ENCODE measurements at places on chromosomes 12 and 14. TPM values are rescaled to one million over a fixed set of nuclear protein-coding genes. Genes with fewer than 3 reads are reported as not detected.

The RTL1 gene
- not detected for total RNA-seq

The CCDC177 gene
- not detected for total RNA-seq

The CSRNP2 gene
- total RNA-seq = 30.1 TPM

The MMP19 gene
- 1.6 TPM for total RNA-seq

The LRRC43 gene
- total RNA-seq = 0.43 TPM

DNA sequence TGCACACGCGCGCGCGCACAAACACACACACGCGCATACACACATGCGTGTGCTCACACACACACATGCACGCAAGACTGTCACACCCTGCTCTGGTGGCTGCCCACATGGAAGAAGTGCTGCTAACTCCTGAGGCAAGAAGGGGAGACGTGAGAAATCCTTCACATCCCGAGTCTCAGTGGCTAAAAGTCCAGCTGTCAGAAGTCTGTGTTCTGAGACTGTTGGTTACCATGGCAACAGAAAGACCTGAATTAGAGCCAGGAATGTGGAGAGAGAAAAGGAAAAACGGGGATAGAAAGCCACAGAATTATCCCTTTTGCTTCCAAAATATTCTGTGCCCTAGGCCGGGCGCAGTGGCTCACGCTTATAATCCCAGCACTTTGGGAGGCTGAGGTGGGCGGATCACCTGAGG lies 71.2 kb downstream of the PPFIBP1 start:
- DNase-seq = no peak

GRCh38 chr14:35558680-35559079 lies 24.7 kb downstream of the INSM2 start:
- DNase-seq = no peak

DNA sequence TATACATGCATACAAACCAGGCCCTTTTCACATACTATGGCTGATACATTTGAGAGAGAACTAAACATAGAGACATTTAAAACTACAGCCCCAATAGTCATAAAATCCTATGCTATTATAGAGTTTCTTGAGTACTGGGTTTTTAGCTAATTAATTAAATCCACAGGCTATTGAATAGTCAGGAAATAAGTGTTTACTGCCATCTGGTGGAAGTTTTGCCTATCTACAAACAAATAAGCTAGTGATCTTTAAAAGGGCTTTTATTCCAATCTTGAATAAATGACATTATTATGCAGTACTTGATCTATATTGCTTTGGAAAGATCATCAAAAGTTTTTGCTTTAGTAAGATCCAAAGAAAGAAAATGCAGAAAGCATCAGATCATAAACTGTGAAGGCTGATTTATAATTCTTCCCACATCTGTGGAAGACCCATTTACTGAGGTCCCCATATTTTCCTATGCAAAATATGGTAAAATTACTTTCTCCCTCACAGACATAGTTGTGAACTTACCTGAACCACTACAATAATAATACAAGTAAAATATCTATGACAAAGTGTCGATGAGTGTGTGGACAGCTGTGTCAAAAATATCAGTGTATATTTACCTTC lies 131.3 kb downstream of the ITPR2 start:
- DNase-seq = no peak

DNA sequence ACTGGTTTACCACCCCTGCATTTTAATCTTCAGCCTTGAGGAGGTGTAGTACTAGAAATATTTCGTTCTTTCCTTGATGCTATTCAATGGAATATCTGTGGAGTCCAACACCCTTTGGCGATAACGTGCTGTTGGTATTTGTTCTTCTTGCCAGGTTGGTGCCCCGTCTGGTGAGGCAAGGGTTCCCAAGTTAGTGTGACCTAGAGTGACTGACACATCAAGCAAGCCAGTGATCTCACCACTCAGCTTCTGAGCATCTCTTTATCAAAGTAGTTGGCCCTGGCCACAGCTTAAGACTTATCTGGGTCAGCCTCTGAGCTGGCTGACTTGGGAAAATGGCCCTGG lies 60.2 kb downstream of the PLXNC1 start:
- no peak for DNase-seq
